Right cardiac atrium (tissue), 5 donors: ENCODE measurements at places on chromosomes 5 and 9. TPM values are rescaled to one million over a fixed set of nuclear protein-coding genes. Genes with fewer than 3 reads are reported as not detected.

EPB41L4B gene
- 30.7 TPM for total RNA-seq

GRM6 gene
- total RNA-seq, result not detected

ADAMTSL2 gene
- total RNA-seq, result 30.3 TPM

KDM3B gene
- total RNA-seq, result 48.3 TPM

KIF4B gene
- total RNA-seq, result not detected

PRDM9 gene
- total RNA-seq, result not detected

ELAVL2 gene
- total RNA-seq, result not detected

ZNF474 gene
- total RNA-seq, result 0.32 TPM

DNA sequence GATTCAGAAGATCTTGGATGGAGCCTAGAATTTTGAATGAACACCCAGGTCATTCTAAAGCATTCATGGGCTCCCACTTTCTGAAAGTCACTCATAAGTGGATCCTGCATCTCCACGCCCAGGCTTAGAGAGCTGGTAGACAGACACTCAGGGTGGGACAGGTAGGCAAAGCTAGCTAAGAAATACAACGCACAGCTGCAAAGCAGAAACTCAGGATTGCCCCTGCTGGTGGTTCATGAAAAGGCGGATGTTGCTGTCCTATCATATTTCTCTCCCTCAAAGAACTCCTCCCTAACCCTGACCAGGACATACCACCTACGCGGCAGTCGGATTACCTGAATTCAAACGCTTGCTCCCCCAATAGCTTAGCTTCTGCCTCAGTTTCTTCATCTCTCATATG is 226.5 kb downstream of the GLIS3 start:
- no peak for DNase-seq

GRCh38 chr9:19442240-19442639 is 33.4 kb downstream of the ACER2 start:
- no peak for DNase-seq

DNA sequence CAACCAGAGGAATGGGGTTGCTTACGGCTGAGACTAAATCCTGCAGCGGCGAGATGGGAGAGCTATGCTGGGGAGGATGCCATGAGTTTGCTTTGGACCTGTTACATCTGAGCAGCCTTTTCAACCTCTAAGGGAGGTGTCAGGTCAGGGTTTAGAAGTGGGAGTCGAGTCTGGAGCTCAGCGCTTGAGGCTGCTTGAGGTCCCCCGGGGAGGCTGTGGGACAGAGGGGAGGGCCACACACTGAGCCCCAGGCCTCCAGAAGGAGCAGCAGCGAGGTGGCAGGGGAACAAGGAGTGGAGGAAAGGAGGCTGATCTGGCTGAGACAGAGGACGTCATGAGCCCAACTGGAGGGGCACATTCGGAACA is 1.9 kb upstream of the QSOX2 start:
- DNase-seq, result no peak

DNA sequence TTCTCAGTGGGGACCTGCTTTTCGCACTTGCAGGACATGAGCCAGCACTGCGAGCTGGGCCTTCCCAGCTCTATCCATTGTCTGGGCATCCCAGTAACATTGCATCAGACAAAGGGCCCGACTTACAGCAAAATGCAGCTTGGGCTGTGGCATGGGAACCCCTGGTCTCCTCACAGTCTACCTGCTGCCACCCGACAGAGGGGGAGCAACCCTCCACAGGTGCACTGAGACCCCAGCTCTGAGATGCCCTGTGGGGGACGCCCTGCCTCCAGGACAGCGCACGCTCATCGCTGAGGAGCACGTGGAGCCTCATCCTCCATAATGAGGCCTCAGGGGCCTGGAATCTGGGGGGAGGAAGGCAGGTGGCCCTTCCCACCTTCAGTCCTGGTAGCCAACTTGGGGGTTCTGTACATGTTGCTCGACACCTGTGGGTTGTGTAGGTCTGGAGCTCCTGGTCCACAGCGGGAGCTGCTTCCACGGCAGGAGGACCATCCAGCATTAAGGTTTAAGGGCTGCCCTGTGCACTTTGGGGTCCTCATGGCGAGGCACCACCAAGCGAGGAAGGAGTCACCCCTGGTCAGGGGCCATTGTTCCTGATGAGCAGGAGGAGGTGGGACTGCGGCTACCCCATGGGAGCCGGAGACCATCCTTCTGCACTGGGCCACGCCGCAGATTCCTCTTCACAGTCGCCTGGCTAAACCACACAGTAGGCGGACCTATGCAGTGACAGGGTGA is 376.5 kb upstream of the IRX1 start:
- no peak for DNase-seq

GRCh38 chr5:58746321-58746720 is 163.4 kb downstream of the RAB3C start:
- DNase-seq, result no peak

DNA sequence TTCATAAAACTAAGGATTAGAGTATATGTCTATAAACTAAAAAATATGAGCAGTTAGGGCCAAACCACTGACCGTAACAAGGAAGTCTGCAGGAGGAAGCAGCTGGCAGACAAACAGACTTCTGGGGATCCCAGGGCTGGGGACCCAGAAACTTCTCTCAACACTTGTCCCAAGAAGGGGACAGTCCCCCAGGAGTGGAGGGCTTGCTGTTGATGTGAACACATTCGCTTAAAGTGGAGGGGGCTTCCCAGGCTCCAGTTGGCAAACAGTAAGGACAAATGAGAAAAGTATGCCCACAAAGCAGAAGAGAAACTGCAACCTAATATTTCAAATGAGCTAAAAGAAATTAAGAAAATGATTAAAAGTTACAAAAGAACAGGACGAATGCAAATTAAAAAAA is 83.7 kb downstream of the PDE8B start:
- DNase-seq, result no peak

DNA sequence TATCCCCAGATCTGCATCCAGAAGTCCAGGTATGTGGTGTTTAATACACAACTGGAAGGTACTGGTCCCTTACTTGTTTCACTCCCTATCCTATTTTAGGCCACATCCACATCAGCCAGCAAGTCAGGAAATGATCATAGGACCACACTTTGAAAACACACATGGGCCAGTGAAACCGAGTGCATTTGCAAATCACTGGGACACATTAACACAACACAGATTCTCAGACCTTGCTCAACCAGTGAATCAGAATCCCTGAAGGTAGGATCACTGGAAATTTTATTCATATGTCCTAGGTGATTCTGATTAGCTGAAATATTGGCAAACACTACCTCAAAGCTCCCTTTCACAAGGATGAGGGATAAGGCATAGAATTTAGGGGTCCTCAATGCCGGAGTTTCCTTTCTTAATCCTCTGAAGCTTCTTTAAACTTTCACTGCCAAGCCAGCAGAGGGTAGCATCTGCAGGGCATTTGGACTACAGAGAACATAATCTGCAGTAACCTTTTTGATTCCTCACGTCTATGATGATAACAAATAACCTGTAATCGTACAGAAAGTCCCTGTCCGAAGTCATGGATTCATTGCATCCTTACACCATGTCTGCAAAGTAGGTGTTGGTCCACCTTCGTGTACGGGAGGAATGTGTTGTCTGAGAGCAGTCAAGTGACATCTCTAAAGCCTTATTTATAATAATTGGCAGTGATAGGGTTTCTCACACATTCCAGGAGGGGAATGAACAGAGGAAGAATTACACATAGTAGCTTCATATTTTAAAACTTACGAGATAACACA is 11.0 kb upstream of the ABLIM3 start:
- no peak for DNase-seq

DNA sequence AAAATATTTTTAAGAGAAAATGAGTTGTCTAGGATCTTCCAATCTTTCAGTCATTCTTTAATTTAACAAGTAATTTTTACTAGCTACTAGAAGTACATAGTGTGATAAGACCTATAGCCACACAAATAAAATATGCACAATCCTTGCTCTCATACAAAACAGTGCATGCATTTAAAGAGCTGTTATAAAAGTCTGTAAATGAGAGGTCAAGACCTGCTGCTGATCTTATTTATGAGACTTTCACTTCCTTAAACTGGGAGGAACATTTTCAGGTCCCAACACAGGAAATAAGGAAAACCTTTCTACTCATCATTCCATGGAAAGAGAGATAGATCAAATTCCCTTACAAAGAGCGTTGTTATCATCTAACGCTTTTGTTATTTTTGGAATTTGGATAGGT is 54.2 kb upstream of the PAM start:
- no peak for DNase-seq

DNA sequence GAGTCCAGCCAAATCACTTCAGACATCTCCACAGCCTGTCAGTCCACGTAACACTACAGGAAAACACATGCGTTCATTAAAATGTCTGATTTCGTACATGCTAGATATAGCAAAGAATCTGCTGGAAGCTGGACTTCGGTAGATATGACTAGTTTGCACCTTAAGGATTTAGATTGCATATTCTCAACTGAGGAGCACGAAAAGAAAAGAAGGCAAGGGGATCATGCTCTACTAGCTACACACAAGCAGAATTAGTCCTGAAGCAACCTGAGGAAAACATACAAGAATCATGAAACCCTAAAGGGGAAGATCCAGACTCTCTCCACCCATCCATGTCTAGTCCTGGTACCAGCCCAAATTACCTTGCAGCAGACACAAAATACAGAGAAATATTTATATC is 36.1 kb upstream of the SSBP2 start:
- no peak for DNase-seq

DNA sequence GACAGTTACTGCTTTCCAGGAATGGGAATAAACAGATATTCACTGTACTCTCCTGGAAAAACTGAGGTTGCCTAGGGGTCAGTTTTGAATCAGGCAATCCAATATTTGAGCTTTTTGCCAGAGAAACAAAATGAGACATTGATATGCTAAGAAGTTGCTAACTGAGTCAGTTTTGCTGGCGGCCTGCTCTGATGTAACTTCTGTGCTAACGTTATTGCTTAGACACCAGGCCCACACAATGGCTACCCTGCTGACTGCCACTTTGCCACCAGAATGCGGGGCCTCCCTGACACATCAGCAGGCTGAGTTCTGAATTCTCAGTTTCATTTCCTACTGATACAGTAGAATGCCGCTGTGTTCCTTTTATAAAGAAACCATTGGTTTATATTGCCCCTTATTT is 18.2 kb upstream of the ZNF618 start:
- DNase-seq, result no peak

GRCh38 chr9:84393266-84393950 is 52.9 kb upstream of the SLC28A3 start:
- no peak for DNase-seq

DNA sequence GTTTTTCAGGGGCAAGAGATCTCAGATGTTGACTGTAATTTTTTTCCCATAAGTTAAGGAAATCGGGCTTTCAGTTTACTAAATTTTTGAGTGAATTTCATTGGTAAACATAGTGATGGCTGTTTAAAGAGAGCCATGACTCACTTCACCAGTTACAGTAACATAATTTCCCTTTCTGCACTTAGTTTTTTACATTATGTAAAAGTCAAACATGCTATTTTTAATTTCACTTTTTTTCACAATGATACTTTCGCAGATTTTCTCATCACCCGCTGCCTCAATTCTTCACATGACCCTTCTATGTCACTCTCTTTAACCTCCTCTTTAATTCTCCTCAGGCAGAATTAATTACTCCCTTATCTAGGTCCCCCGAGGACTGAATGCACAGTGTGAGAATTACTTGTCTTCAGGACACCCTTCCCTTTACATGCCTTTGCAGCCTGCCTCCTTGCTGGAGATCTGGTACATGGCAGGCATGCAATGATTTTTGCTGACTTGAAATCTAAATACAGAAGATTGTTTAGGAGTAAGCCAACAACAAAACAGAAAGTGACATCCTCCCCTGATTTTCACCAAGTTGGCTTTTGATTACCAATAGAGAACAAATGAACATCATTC is 217.5 kb upstream of the S1PR3 start:
- DNase-seq, result no peak

DNA sequence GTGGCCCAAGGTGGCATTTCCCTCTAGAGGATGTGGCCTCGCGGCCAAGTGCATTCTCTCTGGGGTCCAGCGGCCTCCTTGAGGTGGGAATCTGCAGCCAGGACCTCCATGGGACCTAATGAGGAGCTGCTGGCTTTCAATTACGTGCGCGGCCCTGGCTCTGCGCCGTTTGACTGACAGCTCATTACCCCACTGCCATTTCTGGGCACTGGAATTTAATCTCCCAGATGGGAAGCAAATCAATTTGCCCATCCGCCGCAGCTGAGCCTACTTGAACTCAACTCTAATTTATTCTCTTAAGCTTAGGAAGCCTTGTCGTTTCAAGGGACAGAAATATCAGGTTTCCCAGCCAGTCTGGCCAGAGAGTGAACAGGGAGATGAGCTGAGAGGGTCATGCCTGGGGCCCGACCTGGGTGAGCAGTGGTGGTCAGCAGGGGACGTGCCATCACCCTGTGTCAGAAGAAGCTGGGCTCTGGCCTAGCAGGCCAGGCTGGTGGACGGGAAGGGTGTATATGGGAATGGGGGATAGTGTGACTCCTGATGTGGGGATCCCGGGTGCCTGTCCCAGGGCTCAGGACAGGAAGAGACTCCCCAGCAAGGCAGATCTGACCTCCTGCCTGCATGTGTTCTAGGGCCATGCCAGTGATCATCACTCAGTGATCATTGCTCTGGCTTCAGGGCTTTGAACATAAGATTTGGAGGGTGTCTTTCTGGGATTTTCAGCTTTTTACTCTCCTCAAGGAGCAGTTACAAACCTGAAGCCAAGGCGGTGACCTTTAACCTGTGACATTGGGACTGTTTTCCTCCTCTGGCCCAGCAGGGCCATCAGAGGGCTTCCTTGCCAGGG is 69.7 kb downstream of the MACROH2A1 start:
- no peak for DNase-seq

DNA sequence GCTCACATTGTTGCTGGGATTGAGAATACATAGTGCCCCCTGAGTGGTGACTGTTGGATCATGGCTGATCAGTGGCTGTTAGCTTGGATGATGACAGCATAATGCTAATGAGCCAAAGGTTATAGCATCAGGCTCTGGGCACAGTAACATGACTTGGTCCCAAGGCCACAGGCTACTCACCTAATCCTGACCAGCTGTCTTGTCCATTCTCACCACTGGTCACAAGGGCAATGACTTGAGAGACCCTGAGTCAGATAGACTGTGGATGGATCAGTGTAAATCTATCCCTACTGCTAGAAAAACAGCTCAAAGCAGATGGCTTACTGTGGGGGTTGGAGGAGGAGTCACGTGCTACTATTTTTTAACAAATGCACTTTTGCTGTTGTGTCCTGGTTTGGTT is 74.7 kb downstream of the AOPEP start:
- no peak for DNase-seq

GRCh38 chr5:135215617-135216470 is 181.8 kb upstream of the PITX1 start:
- DNase-seq, result no peak

DNA sequence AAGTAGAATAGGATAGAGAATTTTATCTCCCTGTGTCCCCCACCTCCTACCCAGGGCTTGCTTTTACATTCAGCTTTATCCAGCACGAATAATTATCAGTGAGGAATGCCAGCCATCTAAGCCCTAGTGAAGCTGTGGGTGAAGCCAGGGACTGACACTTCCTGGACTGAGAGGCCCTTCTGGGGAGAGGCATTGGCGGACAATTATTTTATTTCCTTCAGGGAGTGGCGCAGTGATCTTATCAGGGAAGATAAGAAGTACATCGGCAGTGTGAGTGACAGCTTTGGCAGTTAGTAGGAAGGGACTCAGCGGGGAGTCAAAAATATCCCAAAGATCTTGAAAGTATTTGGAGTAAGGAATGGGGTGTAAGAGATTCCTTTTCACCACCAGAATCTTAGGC is 34.9 kb upstream of the RPS23 start:
- DNase-seq, result no peak

GRCh38 chr5:173743641-173744343 is 127.3 kb upstream of the BOD1 start:
- DNase-seq, result no peak

- no peak for DNase-seq
These were observed 35.5 kb downstream of the ARHGEF37 start for GRCh38 chr5:149616727-149617285.
